T-helper 22 cell (primary cell): ENCODE measurements at places on chromosomes 6 and 20.

- DNase-seq, result no peak
These were observed 127.8 kb downstream of the LRRC1 start for GRCh38 chr6:53922539-53922981.

DNA sequence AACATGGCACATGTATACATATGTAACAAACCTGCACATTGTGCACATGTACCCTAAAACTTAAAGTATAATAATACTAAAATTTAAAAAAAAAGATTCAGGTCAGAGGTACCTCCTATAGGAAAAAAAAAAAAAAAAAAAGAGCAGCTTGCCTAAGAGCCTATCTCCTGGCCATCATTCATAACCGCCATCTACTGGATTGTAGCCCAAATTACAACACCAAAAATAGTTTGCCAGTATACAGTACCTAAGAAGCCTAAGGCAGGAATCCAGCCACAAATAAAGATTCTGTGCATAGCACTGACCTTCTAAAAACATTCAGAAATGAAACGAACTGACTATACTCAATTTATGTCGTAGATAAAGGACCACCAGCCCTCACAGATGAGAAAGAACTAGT, 438.4 kb upstream of the ADGRB3 start:
- DNase-seq, result no peak

DNA sequence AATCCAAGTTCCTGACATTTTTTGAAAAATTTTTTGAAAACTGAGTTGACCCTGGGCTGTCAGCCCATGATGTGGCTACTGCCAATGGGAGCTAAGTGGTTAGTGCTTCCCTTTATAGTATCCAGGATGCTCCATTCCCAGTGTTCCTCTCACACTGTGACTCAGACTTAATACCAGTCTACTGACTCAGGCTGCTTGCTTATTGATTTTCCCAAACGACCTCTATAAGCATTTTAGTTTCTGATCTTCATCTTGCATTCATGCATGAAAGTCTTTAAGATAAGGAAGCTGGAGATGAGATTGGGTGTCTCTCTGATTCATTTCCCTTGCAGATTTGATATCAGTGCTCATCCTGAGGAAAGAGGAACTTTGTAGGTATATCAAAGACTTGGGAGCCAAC, 560.0 kb downstream of the TBC1D32 start:
- DNase-seq, result no peak

DNA sequence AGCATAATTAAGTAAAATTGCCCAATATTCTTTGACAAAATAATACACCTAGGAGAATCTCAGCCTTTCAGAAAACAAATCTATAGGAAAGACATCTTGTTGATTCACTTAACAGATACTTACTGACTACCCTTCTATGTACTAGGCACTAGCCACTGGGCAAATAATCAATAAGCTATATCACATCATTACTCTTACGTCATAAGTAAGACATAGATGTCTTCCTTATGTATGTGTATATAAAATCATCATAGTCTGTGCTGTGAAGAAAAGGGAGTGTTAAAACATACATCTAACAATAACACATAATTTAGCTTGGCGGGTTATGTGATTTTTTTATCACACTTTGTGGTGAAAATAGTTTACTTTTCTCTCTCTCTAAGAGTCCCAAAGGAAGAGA, 733.9 kb downstream of the EYS start:
- no peak for DNase-seq

- no peak for DNase-seq
These were observed 482 bp downstream of the DDR1 start for GRCh38 chr6:30884521-30885480.

DNA sequence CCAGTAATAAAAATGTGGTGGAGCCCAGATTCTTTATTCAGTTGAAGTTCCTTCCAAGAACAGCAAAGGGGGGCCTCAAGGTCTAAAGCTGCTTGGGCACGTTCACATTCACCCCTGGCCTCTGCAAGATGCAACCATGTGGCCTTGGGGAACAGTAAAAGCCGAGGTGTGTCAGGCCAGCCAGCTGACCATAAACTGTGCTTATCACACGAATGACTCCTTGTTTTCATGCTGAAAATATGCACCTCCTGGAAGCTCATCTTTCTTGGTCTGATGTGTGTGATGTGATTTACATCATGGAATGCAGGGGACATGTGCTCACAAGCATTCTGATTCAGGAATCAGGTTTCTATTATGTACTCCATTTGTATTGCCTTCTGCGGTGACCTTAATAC, 211.6 kb upstream of the MARCKS start:
- DNase-seq, result no peak

GRCh38 chr20:4918473-4918872, 82.8 kb downstream of the SLC23A2 start:
- no peak for DNase-seq

DNA sequence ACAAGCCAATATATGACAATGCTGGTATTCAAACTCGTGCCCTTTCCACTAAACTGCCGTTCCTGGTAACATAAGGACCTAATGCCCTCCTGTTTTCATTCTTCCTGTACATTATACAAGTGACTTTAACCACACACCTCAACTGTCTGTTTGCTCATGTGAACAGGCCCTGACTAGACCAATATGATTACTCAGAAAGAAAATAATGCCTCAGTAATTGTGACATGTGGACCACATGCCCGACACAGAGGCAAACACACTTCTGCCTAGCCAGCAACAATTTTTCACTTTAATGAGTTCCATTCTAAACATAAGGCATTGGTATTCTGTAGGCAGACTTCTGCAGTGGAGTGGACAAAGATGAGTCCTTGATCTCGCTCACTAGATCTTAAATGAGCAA, 30.0 kb downstream of the SLC22A16 start:
- DNase-seq, result no peak

GRCh38 chr6:128598571-128598970, 78.2 kb upstream of the PTPRK start:
- no peak for DNase-seq

GRCh38 chr6:123940551-123940950, 136.9 kb downstream of the NKAIN2 start:
- DNase-seq, result no peak
